ENCODE measurements at places on chromosomes 13 and 19.

DNA sequence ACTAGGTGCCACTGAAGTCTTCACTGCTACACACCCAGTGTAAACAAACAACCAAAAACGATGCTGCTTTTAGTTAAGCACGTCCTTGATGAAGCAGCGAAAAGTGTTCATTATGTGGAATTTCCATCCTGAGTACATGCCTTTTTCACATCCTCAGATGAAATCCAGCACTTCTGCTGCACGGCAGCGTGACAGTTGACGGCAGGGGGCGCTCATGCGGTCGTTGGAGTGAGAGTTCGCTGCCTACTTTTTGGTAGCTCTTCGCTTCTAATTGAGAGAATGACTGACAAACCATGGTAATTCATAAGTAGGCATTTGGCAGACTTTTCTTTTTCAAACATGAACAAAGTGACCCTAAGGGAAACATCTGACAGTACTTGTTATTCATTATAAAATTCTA lies 1124.9 kb downstream of the EFNB2 start:
- no peak for DNase-seq

- no peak for DNase-seq
These were observed 12.3 kb downstream of the TMED1 start for GRCh38 chr19:10823690-10824089.

- no peak for DNase-seq
These were observed 21.8 kb downstream of the ALOX5AP start for GRCh38 chr13:30757026-30757742.

- no peak for DNase-seq
These were observed 736 bp downstream of the SMAD9 start for GRCh38 chr13:36919171-36919832.
